NCI-H69 (cell line): ENCODE measurements at places on chromosomes 12 and 14.

- DNase-seq, result no peak
These were observed 21.9 kb upstream of the EID3 start for GRCh38 chr12:104281636-104282035.

GRCh38 chr12:52043386-52044212, 7.6 kb upstream of the NR4A1 start:
- no peak for DNase-seq

GRCh38 chr14:54299410-54300363, 97.1 kb upstream of the CDKN3 start:
- DNase-seq, result peak; percentile 84

GRCh38 chr12:75157385-75157784, 52.3 kb downstream of the KCNC2 start:
- no peak for DNase-seq

DNA sequence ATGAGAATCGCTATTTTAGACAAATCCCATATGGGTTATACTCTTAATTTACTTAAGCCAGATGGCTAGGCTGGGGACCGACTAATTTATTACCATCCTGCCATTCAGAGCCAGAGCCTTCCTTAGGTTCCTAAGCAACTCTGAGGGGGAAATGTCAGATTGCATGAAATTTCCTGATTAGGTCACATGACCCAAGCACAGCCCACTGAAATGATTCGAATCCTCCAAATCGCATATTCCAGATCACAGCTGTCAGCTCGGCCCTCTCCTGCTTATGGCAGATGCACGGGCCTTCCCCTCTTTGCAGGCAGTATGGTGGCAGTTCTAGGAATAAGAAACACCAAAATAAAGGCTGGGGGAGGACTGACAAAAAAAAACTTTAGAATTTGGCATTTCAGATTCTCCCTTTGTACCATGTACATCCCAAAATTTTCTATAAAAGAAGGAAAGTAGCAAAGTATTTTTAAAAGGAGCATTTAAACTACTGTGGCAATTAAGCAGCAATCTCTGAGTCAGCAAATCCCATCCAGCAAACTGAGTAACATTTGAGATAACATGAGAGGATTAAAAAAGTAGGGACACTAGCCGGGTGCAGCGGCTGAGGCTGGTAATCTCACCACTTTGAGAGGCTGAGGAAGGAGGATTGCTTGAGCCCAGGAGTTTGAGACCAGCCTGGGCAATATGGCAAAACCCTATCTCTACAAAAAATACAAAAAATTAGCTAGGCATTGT, 30.5 kb upstream of the NUDT4 start:
- DNase-seq, result peak; percentile 65

- no peak for DNase-seq
These were observed 34.8 kb downstream of the DUSP16 start for GRCh38 chr12:12527820-12528296.

- peak; percentile 28 for DNase-seq
These were observed 50.8 kb downstream of the NTN4 start for GRCh38 chr12:95739561-95740313.

DNA sequence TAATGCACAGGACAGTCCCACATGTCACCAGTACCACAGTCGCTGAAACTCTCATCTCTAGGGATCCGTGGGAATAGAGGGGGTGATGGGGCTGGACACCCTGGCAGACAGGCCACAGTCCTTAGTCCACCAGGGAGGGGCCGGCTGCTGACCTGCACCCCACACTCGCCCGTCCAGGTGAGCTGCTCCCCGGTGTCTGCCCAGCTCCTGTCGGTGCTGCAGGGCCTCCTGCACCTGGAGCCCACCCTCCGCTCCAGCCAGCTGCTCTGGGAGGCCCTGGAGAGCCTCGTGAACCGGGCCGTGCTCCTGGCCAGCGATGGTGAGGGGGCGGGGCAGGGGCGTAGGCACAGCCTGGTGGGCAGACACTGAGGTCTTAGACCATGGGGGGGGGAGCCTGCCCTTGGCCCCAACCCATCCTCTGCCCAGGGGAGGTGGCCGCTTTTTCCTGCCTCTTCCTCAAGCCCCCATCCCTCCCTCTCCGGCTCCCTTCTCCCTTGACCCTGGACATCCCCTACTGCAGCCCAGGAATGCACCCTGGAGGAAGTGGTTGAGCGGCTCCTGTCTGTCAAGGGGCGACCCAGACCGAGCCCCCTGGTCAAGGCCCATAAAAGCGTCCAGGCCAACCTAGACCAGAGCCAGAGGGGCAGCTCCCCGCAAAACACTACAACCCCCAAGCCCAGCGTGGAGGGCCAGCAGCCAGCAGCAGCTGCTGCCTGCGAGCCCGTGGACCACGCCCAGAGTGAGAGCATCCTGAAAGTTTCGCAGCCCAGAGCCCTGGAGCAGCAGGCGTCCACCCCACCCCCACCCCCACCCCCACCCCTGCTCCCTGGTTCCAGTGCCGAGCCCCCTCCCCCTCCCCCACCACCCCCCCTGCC, 17.1 kb upstream of the ADSS1 start:
- DNase-seq, result no peak
